ENCODE measurements at places on chromosomes 7 and 10.

DNA sequence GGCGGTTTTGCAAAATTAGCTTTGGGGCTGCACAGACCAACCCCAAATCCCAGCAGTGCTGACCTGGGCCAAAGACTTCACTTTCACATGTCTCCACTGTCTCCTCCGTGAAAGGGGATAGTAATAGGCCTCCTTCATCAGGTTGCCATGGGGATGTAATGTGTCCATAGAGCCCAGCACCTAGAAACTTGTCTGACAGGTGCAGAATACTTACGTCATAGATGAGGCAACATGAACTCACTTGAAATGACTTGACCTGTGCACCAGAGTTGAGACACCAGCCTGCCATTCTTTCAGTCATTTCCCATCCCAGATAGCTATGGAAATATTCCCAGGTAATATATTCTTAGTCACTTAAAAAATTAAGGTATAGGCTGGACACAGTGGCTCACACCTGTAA is 94.2 kb downstream of the INSYN2A start:
- no peak for DNase-seq

DNA sequence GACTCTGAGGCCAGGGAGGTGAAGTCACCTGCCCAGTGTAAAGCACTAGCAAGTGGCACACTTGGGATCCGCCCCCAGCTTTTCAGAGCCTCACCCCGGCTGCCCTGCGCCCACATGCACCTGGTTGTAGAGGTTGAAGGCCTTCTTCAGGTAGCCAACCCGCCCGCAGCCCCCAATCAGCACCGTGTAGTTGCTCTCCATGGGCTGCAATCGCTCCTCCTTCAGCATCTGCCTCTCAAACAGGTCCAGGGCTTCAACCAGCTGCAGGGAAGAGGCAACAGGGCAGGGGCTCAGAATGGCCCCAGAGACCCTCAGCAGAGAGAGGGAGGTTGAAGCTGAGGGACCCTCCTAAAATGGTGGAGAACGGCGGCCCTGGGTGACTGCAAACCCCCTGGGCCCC is 5.4 kb downstream of the PTCD1 start:
- DNase-seq, result no peak

- DNase-seq, result no peak
These were observed 53.1 kb downstream of the TACR2 start for GRCh38 chr10:69363666-69364065.

GRCh38 chr10:34320265-34320664 is 494.8 kb downstream of the PARD3 start:
- DNase-seq, result no peak

- no peak for DNase-seq
These were observed 8.8 kb downstream of the HGF start for GRCh38 chr7:81761031-81761430.

GRCh38 chr7:155829796-155830470 is 17.7 kb upstream of the SHH start:
- no peak for DNase-seq

DNA sequence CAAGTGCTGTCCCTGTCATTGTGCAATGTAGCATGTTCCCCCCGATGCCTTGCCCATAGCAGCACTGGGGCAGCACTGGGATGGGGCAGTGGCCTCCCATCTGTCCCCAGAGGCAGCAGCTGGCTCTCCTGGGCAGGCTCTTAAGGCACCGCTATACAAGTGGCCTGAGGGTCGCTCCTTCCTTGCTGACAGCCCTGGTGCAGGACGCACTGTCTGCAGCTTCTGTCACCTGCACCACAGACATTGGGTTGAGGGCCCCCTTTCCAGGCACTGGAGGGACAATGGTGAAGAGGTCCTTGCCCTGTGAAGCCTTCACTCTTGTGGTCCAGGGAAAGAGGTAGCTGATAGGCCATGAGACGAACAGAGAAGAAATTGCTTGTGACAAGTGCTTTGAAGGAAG is 10.6 kb downstream of the CPSF4 start:
- no peak for DNase-seq

- no peak for DNase-seq
These were observed 8.8 kb downstream of the ACTA2 start for GRCh38 chr10:88943778-88944177.

DNA sequence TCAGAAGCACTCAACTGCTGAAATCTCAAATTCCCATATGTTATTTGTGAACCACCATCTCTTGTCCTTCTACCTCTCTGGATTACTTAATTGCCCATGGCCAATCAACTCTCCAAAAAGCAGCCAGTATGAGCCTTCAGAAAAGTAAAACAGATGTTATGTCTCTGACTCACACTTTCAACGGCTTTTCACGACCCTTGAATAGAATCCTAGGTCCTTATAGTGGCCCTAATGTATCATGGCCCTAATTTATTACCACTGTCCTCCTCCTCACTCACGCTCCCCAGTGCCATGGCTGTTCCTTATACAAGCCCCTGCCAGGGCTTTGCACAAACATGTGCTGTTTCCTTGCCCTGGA is 20.0 kb downstream of the ZNF438 start:
- no peak for DNase-seq

- no peak for DNase-seq
These were observed 34.0 kb downstream of the DLD start for GRCh38 chr7:107924841-107925504.

GRCh38 chr7:75694638-75695399 is 43.9 kb downstream of the HIP1 start:
- DNase-seq, result no peak

DNA sequence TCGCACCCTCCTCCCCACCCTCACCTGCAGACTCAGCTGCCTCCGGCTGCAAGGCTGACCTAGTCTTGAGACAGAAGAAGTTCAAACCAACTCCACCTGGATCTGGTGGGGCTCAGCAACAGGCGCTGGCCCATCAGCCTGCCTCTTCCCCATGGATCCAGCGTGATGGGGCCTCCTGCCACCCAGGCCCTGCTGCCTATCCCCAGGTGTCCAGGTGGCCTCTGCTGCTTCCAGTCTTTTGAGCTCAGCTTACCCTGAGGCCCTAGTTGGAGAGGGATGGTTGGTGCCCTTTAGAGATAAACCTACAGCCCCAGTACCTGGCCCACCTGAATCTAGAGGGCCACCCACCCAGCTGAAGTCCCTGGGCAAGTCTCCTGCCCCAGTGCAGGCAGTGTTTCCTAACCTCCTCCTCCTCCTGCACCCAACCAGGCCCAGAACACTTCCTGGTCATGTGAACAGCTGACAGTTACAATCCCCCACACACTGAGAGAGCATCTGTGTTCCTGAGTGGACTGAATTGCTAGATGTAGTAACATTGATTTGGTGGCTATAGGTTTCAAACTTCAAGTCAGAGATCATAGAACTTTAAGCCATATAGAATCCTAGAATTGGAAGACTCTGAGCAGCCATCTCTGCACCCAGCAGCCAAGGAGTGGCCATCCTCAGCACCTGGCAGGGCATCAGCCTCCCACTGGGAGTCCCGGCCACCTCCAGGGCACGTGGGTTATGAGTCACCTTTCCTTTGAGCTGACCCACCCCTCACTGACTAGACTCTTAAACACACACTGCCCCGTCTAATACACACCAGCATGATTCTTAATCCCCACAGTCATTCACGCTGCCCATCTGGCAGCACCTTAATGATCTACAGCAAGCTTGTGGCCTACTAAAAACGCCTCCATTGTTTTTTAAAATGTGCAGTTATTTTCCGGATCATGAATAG is 51.9 kb downstream of the ALOX5 start:
- DNase-seq, result no peak

DNA sequence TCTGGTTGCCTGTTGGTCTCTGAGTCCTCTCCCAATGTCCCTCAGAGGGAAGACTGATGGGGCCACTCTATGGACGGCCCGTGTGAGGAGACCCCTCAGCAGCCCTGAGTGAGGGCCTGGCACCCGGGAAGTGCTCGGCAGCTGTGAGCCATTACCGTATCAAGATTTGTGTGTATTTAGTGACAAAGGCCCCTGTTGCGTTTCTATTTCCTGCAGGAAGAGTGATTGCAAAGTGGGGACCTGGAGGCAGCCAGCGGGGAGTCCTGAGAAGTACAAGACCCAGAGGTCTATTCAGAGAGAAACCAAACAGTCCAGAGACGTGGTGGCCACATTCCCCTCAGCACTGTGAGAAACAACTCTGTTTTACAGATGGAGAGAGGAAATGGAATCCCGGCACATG is 51.1 kb upstream of the CHST15 start:
- no peak for DNase-seq

GRCh38 chr10:116286626-116287200 is 13.7 kb upstream of the GFRA1 start:
- DNase-seq, result no peak

DNA sequence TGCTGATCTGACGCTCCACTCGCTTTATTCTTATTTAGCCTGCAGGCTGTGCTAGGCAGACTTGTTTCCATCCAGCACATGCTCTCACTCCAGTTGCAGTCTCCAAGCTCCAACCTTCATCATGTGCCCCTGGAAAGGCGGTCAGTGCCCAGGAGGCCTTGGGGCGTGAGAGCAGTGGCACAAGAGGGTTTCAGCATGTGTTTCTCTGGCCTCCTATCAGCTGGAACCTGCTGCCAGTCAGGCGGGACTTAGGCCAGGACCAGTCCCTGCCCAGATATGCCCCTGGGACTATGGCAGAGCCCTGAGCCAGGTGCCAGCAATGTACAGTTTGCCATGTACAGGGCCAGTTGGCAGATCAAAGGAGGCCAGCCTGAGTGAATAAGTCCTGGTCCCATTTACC is 330.2 kb upstream of the FZD1 start:
- DNase-seq, result no peak

DNA sequence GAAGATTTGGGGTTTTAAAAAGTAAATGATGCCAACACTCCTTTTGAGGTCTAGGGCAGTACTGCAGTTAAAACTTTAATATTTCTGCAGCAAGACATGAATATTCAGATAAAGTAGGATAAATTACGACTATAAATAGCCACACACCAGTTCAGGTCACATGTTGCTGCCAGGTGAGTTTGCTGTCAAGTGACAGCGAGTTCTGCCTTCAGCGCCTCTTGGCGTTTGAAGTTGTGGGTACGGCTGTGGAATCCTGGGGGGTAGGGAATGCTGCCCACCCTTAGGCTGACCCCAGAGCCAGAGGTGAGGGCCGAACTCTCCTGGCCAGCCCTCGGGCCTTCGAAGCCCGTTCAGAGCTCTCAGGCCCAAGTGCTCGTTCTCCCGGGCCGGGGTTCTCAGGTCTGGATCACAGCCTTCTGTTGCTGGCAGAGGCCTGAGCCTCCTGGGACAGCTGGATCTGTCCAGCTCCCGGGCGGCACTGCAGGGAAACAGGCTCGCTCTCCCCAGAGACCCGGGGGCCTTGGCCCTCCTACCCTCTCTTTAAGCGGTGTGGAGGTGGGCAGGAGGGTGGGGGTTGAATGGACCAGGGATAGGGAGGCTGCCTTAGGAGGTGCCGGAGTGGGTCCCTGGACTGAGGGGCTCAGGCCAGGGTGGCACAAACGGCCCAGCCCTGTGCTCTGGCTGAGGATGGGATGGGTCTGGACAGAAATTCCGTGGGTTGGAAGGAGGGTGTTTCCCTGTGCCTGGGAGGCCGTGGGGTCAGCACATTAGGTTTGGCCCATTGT is 5.4 kb downstream of the BRI3 start:
- DNase-seq, result no peak

DNA sequence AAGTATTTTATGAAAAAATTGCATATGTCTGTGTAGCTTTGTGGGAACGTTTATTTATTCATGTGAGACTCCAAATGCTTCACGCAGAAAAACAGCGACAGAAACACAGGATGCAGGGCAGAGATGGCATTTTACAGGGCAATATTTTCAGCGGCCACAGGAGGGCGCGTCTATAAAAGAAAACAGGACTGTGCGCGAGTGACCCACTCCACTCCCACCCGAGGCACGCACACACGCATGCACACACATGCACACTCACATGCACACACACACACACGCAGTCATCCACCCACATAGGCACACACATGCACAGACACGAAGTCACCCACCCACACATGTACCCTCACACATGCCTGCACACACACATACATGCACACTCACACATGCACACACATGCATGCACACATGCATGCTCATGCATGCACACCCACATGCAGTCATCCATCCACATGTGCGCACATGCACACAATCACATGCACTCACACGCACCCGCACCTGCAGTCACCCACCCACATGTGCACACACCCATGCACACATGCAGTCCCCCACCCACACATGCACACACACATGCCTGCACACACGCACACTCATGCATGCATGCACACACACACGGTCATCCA is 96.3 kb downstream of the DNAJB6 start:
- peak; percentile 81 for DNase-seq

GRCh38 chr10:129888784-129889616 is 75.1 kb downstream of the EBF3 start:
- peak; percentile 80 for DNase-seq

- DNase-seq, result no peak
These were observed 131.7 kb upstream of the EEPD1 start for GRCh38 chr7:36021367-36021766.

GRCh38 chr7:23275912-23276311 is 23.2 kb upstream of the MALSU1 start:
- DNase-seq, result no peak
